Astrocyte (in vitro differentiated cells and primary cell): ENCODE measurements at places on chromosomes 6 and 20. TPM values are rescaled to one million over a fixed set of nuclear protein-coding genes. Genes with fewer than 3 reads are reported as not detected.

GRCh38 chr20:54456961-54457360, 18.4 kb upstream of the DOK5 start:
- DNase-seq: no peak

The VSTM2L gene
- total RNA-seq: 17.7 and 18.5 TPM in 2 replicates

The CRISP3 gene
- not detected in 2 replicates for total RNA-seq

GRCh38 chr6:56459030-56459805, 183.5 kb downstream of the DST start:
- no peak for DNase-seq

The OR2B2 gene
- not detected in 2 replicates for total RNA-seq

DNA sequence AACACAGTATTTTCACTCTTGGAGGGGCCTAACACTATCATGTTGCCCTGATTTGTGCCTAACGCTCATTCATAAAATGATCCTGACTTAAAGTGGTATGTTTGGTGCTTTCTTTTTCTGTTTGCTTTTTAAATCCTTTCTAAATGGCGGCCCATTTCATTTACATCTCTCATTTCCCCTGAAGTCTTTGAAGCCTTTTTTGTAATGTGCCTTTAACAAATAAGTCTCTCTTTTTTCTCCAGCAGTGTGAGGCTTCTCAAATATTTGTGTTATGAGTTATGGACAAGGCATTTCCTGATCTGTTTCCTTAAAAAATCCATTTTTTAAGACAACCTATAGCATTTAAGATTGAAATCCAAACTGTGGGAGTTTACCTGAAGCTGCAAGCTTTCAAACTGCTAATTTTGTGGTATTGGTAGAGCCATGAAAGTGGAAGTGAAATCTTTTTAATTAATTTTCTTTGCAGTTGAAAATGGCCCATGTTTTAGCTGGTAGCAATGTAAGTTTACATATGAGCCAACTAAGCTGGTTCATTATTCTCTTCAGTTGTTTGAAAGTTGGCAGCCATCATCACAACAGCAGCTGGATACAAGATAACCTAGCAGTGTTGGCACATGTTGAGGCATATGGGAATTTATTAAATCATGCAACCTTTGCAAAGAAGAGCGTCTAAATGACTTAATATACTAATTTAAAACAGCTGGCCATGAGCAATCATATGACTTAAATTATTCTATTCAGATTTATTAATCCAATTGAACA, 469.7 kb downstream of the CDKAL1 start:
- peak; percentile 78 for DNase-seq

GRCh38 chr6:17120019-17120418, 18.2 kb downstream of the STMND1 start:
- DNase-seq: no peak

- peak; percentile 58 for DNase-seq
Measured at GRCh38 chr20:11522366-11522741, 395.3 kb upstream of the BTBD3 start.

The E2F3 gene
- 24.8 and 27.4 TPM in 2 replicates for total RNA-seq

DNA sequence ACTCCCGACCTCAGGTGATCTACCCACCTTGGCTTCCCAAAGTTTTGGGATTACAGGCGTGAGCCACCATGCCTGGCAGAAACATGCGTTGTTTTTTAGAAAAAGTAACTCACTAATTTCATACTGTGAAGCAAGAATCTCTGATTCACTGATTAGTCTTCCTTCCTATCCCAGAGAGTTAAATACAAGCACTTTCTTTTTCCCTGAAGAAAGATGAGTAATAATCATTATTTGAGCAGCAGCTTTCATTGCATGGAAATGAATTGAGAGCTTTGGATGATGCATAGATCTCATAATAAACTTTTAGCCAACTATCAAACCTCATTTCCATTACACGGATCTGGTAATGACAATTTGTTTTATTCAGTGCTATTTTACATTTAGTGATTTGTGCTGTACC, 892.5 kb upstream of the EYS start:
- DNase-seq: no peak

DNA sequence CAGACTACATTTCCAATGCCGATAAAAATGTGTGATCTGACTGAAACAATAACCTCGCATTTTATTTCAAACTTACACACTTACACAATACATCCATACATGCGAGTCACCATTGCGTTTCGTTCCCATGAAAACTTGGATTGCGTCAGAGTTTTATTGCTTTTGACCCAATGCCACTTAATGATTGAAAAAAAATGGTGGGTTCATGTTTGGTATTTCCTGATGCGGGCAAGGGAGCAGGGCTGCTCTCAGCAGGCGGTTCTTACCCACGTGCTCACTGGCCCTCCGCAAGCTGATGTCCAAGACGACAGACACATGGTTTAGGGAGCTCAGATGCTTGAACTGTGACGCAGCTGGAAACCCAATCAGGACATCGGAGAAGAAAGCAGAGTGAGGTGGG, 281.0 kb upstream of the SULF2 start:
- peak; percentile 77 for DNase-seq

The ATP5F1E gene
- 91.0 and 94.4 TPM in 2 replicates for total RNA-seq

The RSPO4 gene
- total RNA-seq: 0.34 and 0.99 TPM in 2 replicates

GRCh38 chr6:151399679-151400078, 8.3 kb upstream of the ZBTB2 start:
- DNase-seq: peak; percentile 45

- peak; percentile 2 for DNase-seq
Measured at GRCh38 chr6:68313911-68314310, 321.2 kb upstream of the ADGRB3 start.

DNA sequence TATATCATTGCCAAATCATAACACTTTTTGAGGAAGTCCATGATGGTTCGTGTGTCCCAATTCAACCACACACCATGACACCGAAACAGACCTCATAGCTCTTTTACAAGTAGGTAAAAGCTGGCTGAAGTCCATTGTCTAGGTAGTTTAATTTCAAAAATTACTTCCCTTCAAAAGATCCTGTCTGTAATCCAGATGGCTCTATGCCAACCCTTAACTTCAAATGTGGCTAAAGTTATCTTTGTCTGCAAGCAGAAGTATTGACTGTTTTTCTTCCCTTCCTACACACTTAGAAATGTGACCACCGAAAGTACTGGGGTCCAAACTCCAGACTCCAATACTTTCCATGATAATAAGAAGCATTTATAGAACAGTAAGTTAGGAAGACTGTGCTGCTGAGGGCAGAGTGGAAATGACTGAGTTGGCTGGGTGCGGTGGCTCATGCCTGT, 8.3 kb upstream of the TIAM2 start:
- DNase-seq: peak; percentile 58

GRCh38 chr20:37726971-37727956, 33.4 kb downstream of the CTNNBL1 start:
- DNase-seq: peak; percentile 18

DNA sequence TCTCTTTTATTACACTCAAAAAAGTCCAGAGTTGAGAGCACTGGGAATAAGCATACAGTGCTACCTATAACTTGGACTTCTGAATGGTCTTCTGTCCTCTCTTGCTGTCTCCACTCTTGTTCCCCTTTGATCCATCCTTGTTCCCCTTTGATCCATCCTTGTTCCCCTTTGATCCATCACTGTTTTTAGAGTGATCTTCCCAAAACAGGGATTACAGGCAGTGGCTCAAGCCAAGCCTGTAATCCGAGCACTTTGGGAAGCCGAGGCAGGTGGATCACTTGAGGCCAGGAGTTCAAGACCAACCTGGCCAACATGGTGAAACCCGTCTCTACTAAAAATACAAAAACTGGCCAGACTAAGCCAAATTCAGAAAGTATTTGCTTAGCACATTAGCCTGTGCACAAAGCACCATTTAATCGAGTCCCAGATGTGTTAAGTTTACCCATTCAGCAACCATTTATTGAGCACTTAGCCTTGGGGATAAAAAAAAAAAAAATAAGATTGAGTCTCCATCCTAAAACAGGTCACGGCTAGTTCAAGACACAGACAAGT, 65.0 kb upstream of the NHSL1 start:
- no peak for DNase-seq

DNA sequence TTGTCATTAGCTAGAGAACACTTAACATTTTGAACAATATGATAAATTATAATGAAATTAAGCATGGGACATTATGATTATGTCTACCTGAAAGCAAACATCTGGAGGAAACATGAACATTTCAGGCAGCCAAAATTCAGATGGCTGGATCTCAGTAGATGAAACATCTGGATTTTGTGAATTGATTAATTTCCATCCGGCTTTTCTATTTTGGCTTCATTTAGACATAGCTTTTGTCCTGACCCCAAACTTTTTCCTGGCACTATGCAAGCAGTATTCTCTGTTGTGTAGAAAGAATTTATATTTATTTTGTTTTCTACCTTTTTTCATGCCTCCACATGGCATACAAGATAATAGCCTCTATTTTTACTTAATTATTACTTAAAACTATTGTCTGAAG, 186.3 kb downstream of the OGFRL1 start:
- DNase-seq: no peak

The TRIM31 gene
- total RNA-seq: not detected in 2 replicates

DNA sequence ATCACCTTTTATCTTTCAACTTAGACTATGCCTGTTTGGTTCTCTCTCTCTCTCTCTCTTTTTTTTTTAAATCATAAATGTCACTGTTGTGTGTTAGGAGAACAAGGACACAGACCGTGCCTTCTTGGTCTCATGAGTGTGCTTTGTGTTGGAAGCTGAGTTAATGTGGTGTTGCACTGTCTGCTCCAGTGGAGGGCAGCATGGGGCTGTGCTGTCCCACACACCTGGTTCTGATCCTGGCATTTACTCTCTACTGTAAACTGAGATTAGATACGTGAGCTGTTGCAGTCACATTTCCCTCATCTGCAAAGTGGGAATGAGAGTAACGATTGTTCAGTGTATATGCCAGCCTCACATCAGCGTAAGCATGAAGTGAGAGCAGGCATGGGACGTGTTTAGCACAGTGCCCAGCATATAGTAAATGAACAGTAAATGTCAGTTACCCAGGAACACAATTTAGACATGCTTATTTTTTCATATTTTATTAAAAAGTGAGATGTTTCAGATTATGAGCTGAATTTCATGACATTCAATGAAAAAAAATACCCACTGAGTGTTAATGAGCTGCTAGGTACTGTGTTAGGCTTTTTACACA, 161.1 kb downstream of the FARS2 start:
- DNase-seq: peak; percentile 12

- DNase-seq: no peak
Measured at GRCh38 chr20:59676126-59676850, 71.9 kb downstream of the PHACTR3 start.

DNA sequence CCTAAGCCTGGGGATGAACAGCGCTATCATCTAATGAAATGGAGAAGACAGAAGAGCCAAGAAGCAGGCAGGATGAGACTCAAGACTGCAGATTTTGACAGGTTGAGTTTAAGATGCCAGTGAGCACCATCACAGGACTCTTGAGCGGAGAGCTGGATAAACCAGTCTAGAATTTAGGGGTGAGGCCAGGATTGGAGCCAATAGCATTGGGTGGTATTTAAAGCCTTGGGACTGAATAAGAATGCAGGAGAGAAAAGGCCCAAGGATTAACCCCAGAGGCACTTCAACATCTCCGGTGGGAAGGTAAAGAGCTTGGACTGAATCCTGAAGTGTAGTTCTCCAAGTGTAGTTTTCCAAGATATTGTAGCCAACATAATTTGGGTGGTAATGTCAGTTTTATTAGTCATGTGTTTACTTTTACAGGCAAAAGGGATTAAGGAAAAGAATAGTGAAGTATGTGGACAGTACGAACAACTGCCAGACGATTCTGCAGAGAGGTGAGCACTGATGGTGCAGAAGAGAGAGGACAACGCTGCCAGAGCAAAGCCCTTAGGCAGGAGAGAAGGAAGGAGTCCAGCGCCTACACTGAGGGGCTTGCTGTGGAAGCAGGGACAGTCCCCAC, 85.2 kb downstream of the DTNBP1 start:
- no peak for DNase-seq

The KCNG1 gene
- total RNA-seq: 45.5 and 45.9 TPM in 2 replicates

GRCh38 chr6:12110523-12111362, 98.6 kb downstream of the HIVEP1 start:
- DNase-seq: no peak

GRCh38 chr6:146153040-146153758, 124.3 kb downstream of the GRM1 start:
- DNase-seq: no peak

DNA sequence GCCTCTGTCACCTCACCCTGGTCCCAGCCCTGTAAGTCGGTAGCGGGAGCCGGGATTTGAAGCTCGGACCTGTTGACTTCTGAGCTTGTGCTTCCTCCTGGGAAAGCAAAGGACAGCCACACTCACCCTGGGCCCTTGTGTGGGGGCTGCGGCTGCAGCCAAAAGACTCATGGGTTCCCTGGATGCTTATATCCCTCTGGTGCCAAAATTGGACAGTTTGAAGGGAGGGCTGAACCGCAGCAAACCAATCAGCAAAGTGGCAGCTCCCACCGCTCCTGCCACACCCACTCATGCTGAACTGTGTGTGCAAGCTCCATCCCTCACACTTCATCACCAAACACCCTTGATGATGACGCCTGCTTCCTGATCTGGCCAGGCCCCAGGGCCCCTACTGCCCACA, 3.9 kb upstream of the CCN5 start:
- no peak for DNase-seq

DNA sequence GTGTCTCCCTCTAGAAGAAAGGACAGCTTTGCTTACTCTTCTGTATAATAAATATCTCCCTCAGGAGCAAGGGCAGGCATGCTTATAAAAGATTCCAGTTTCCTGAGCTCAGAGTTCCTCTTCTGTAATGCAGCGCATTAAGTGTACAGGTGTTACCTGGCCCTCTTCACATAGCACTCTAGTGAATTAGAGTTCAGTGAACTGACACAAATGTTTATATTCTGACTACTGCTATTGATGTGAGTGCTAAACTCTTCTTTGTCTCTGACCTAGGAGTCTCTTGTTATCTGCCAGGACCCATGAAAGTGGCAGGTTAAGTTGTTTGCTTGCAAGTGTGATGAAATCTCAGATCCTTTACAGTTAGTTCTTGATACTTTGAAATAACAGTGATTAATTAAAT, 33.5 kb downstream of the CYB5R4 start:
- DNase-seq: no peak

- no peak for DNase-seq
Measured at GRCh38 chr20:21016751-21017150, 89.4 kb downstream of the LINC00237 start.

DNA sequence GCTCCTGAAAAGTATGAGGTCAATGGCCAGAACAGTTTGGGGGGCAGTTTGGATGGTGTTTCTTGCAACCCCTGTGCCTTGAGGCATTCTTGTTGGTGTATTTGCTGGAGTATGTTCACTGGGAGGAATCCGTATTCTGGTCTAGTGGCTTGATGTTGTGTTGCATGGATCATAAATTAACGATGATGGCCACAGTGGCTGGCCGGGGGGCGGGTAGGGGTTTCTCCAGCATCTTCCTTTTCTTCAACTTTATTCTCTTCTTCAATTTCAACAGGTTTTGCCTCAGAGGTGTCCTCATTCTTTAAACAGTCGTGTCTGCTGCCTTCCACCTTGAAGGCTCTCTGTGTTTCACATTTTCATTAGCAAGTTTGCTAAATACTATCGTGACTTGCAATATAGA, 43.0 kb upstream of the THBS2 start:
- no peak for DNase-seq

GRCh38 chr20:20217621-20218020, 150.3 kb upstream of the INSM1 start:
- no peak for DNase-seq

The ENPP4 gene
- 5.0 and 5.7 TPM in 2 replicates for total RNA-seq

- no peak for DNase-seq
Measured at GRCh38 chr6:161961046-161961445, 687.2 kb upstream of the AGPAT4 start.
